ENCODE measurements at places on chromosomes 5 and 9. TPM values are rescaled to one million over a fixed set of nuclear protein-coding genes. Genes with fewer than 3 reads are reported as not detected.

DNA sequence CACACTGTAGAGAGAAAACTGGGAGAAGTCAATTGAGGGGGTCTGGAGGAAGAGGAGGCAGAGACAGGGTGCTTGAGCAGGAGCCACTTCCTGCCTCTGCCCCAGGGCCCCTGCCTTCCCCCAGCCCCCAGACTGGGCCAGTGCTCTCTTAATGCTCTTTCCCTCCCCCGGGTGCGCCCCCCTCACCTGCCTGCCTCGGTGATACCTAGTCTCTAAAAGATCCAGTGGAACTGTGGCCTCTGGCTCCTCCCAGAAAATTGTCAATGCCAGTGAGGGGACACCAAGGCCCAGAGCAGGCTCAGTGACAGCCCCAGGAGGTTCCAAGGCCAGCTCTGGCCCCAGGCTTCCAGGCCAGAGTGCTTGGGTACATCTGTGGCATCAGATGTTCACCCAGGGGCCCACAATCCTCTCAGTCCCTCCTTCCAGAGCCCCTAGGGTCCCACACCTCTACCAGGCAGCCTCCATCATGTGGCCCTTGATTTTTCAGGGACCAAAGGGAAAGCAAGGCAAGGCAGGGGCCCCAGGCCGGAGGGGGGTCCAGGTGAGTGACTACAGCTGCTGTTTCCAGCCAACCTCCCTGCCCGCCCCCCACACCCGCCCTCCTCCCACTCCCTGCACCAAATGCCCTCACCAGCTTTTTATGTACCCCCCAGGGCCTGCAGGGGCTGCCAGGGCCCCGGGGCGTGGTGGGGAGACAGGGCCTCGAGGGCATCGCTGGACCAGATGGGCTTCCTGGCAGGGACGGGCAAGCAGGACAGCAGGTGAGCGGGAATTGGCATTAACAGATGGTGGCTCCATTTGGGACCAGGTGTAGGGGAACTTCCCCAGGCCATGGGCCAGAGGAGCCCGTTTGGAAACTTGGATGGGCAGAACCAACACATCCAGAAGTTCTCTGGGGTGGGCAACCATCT, 33.1 kb upstream of the ORM1 start:
- DNase-seq, result no peak

DNA sequence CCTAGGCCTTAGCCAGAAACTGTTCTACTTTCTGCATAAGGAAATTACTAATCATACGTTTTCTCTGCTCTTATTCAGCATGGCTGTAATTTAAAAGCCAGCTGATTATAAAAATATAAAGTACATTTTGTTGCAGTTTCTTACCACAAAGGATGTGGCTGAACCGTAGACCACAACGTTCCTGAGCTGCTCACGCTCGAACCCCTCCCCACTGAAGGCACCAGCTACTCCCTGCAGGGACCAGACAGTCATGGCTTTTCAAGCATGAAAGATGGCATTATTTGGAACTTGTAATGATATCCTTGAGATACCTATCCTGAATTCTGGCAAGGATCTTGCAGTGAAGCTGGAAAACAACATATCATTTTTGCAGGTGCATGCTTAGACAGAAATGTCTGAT, 91.8 kb upstream of the DMRT1 start:
- peak; percentile 9 for DNase-seq

DNA sequence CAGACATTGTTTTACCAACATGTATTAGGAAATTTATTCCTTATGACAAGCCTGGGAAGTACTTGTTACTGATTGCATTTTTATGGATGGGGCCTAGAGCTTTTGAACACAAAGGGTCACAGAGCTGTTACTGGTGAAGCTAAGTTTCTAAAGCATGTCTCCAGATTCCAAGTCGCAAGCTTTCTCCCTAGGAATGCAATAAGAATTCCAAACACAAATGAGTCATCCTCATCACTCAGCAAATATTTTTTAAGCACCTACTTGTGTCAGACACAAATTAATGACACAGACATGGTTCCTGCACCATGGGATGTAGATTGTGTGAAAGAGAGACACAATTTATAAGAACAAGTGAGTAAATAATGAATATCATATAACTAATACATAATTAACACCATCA, 11.0 kb upstream of the SH3RF2 start:
- DNase-seq, result no peak

GRCh38 chr9:2228132-2228531, 213.0 kb downstream of the SMARCA2 start:
- no peak for DNase-seq

The IL3 gene
- not detected for total RNA-seq

GRCh38 chr5:138258704-138259292, 15.6 kb downstream of the GFRA3 start:
- no peak for DNase-seq

DNA sequence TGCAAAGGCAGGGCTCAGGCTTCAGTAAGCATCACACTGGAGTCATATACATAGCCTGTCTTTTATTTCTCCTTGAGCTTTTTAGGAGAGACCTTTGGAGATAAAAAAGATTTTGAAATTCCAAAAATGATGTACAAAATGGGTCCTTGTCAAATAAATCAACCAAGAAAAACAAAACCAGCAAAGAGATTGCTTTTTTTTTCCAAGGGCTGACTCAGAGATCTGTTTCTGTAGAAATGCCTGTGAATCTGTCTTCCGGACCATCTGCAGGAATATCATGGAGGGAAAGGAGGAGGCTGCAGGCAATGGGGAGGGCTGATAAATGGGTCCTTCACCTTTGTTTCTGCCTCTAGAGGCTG, 77.4 kb downstream of the SLIT3 start:
- DNase-seq, result no peak

- DNase-seq, result no peak
These were observed 67.6 kb upstream of the SLC12A2 start for GRCh38 chr5:128015978-128016377.

DNA sequence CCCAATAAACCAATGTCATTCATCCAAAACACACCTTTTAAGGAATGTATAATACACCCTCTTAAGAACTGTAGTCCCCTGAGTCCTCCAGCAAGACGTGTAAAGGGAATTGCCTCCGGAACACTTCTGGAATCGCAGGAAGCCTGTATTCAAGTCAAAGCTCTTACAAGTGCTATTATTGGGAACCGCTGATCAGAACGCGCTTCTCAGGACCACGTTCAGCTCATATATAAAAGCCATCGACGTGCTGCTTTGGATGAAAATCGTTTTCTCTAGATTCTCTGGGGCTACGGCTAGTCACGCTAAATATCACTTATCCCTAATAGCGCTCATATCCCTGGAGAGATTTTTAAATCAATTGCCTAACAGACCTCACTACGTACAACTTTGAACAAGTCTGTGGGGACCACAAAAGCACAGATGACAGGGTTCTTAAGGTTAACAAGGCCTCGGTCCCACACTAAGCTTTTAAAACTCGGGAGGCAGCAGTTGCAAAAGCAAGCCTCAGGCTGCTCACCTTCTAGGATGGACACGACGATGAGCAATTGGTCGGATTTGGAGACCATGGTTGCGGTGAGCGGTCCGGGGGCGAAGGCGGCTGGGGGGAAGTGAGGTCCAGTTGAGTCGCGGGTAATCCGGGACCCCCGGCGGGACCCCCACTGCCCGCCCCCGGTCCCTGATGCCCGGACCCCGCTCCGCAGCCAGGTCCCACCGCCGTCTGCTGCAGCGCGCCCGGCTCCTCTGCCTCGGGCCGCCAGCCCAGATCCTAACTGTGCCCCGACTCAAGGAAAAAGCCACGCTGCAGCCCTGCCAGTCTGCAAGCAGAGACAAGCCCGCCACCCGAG, 548 bp downstream of the CEP120 start:
- peak; percentile 46 for DNase-seq

- DNase-seq, result no peak
These were observed 6.7 kb upstream of the ANKRD18B start for GRCh38 chr9:33517373-33517772.

The C9orf50 gene
- total RNA-seq, result 0.19 TPM

The ZFP2 gene
- total RNA-seq, result 0.36 TPM

DNA sequence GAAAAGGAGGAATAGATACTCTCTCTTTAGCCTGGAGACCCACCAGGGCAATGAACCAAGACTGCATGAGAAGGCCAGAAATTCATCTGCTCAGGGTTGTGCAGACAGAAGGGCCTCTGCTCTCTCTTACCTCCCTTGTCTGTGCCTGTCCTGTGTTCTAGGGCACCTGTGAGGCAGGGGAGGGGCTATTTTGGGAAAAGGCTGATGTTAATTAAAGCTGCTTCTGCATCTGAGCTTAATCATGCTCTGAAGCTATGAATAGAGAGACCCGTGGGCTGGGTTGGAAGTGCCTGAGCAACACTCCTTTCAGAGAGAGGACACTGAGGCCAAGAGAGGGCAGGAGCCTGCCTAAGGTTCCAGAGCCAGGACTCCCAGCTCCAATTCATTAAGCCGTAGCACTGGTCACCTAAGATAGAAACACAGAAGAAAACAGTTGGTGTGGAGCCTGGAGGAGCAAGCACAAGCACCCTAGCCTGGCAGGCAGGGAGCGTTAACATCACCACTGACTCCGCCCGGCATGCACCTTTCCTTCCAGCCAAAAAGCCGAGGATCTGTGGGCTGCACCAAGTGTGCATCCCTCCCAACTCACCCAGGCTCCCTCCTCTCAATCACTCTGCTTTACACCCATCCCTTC, 31.4 kb upstream of the STING1 start:
- no peak for DNase-seq

- no peak for DNase-seq
These were observed 29.1 kb upstream of the ANKRD31 start for GRCh38 chr5:75265731-75266130.
